ENCODE measurements at places on chromosomes 12 and 14.
A peak's percentile ranks its signal among the peaks of the same experiment; 100 is the strongest.

GRCh38 chr14:87059060-87059839, 933.7 kb downstream of the GALC start:
- H3K27ac ChIP-seq: no peak overlapping the region
- no peak overlapping the region for H3K4me3 ChIP-seq
- H3K27me3 ChIP-seq: no peaks in the 10 kb centered on the region

GRCh38 chr12:121915841-121916321, 2.5 kb upstream of the CFAP251 start:
- no peaks in the 10 kb centered on the region for H3K27me3 ChIP-seq
- H3K4me3 ChIP-seq: no peak overlapping the region
- peaks cover 22% of the 10 kb centered on the region for H3K4me1 ChIP-seq
- H3K27ac ChIP-seq: no peak overlapping the region
- no peak for DNase-seq
- H3K36me3 ChIP-seq: peaks cover 29% of the 10 kb centered on the region

DNA sequence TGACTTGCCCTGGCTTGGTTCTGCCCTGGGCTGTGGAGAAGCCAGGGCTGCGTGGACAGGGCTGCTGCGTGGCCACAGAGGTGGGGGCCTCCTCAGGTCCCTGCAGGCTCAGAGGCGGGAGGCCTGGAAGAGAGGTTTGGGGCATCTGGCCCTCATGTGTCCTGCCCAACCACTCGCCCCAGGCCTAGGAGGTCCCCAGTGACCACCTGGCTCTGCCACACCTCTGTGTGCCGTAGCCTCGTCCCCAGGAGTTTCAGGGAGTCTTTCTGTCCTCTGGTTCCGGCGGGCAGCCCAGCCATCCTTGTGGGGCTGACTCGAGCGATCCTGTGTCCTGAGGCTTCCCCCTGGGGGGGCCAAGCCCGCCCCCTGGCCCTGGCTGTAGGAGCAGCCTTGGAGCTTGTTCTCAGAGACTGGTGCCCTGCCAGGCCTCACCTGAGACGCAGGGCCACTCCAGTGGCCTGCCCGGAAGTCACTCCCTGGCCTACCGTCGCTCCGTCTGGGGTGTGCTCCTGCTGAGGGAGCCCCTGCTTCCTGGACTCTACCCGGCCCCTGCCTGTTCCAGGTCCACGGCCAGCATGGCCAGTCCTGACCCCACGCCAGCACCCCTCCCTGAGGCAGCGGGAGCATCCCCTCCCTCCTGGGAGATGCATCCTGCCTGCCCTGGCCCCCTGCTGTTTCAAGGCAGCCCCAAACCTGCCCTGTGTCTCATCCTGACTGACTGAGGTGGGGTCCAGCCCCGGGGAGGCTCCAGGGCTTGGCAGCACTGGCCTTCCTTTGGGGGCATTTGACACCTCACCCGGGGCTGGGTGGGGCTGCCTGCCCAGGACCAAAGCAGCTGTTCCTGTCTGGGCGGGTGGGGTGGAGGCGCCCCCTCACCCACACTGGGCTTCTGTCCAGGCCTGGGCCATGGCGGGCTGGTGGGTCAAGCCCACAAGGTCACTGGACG, 13.9 kb downstream of the ASPG start:
- H3K27ac ChIP-seq: no peak overlapping the region
- DNase-seq: no peak

DNA sequence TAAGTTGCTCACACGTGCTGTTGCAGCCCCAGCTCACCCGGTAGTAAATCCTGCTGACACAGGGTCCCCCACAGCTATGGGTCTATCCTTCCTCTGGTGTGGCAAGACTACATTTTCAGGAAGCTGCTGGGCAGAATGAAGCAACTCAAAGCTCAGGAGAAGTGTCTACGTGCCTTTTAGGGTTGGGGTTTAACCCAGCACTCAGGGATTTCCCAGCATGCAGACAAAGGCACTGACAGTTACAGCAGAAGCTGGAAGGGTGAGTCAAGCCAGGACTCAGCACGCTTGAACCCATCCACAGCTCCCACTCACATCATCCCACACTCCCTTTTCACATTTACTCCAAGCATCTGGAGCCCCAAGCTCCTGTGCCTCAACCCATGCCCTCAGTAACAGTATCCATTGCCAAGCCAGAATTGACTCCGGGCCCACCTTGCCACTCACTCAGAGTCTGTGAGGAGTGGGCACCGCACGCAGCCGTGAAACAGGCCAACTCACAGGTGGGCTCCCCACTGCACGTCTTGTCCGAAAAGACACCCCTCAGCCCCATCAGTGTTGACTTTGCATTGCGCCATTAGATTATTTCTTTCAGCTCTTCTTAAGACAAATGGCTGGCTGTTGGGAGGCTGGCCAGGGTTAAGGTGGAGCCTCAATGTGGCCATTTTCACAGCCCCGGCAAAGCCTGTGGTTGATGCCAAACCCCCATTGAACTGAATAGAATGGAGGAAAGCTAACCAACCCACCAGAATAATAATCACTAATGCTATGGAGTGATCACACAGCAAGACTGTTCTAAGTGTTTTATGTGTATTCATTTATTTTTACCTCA, 59.6 kb downstream of the ZFP36L1 start:
- peak overlapping the region; percentile 76 for H3K4me3 ChIP-seq
- peak; percentile 29 for DNase-seq
- peaks cover 75% of the 10 kb centered on the region for H3K4me1 ChIP-seq
- H3K27ac ChIP-seq: peak overlapping the region; percentile 89
- peaks cover 2% of the 10 kb centered on the region for H3K27me3 ChIP-seq
